ENCODE measurements at places on chromosomes 13 and 19.
A peak's percentile ranks its signal among the peaks of the same experiment; 100 is the strongest.

DNA sequence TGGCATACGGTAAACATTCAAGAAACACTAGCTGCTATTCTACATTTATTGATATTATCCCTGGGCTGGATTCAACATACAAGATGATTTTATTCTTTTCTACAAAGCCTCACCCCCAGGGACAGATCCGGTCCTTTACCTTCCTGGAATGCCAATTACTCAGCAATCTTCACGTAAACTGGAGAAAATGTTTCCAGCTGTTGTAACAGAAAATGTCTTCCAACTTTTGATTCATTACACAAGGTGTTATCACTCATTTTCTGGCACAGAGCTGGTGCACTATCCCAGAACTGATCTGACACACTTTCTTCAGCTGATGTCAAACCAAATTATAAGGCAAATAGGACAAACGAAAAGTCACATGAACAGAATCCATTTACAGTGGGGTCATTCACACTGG lies 33.1 kb downstream of the DCLK1 start:
- DNase-seq, result peak; percentile 60

GRCh38 chr19:45676851-45677263 lies 8.8 kb downstream of the GIPR start:
- no peak for DNase-seq

GRCh38 chr13:25692099-25692498 lies 320.3 kb downstream of the ATP8A2 start:
- no peak for DNase-seq

- no peak for DNase-seq
Observed at GRCh38 chr19:51693260-51693659, at the start of gene SPACA6. TSS of gene SPACA6 (plus strand) at chr19:51693330. CDS start at chr19:51693527, 197 bp downstream.

- no peak for DNase-seq
Observed at GRCh38 chr13:63636316-63636993, 2220.8 kb upstream of the PCDH20 start.

- no peak for DNase-seq
Observed at GRCh38 chr13:79171141-79172061, 234.7 kb downstream of the RBM26 start.

DNA sequence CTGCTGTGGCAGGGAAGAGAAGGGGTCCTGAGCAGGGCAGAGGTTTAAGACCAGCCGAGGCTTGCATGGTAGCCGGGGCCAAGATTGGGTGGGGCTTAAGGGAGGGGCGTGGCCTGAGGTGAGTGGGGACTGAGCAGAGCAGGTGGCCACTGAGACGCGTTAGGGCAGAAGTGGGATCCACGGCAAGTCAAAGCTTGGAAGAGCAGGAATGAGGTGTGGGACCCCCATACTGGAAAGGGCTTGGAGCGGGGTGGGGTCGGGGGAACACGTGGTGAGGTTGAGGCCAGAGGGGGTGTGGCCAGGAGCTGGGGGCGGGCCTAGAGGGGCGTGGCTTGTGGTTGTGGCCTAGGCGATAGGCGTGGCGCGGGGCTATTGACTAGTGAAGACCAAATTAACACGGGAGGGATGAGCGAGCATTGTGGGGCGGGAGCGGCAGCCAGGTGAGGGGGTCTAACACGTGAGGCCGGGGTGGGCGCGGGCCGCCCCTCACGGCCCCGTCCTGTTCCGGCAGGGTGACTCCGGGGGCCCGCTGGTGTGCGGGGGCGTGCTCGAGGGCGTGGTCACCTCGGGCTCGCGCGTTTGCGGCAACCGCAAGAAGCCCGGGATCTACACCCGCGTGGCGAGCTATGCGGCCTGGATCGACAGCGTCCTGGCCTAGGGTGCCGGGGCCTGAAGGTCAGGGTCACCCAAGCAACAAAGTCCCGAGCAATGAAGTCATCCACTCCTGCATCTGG lies 3.3 kb downstream of the CFD start:
- peak; percentile 33 for DNase-seq

Data from fibroblast of mammary gland (primary cell).